MM.1S (cell line): ENCODE measurements at places on chromosomes 13 and 19.

- DNase-seq: no peak
Observed at GRCh38 chr13:114018461-114019055, 44.7 kb upstream of the C13orf46 start.

- DNase-seq: no peak
Observed at GRCh38 chr19:51147663-51148062, 5.6 kb downstream of the SIGLEC7 start.

- DNase-seq: peak; percentile 73
Observed at GRCh38 chr19:10292206-10292788, 2.5 kb downstream of the ICAM5 start.

- no peak for DNase-seq
Observed at GRCh38 chr19:13909430-13909829, 3.4 kb downstream of the CC2D1A start.

DNA sequence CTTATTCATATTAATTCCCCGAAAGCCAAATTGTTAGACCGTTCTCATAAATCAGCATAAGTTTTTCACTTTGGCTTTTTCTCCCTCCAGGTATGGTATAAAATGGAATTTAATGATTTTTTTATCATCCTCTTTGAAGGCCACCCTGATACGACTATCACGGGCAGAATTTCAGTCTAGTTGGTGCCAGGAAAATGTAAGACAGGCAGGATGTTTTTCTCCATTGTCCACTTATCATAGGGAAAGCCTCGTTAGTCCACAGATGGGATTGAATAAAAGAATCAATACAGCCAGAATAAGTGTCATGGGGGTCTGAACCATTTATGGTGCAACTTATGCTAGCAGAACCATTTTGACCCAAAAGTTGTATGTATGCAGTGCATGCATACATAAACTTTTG lies 566.0 kb upstream of the ARGLU1 start:
- DNase-seq: no peak
